AG10803 (cell line): ENCODE measurements at places on chromosomes 16 and 17.

DNA sequence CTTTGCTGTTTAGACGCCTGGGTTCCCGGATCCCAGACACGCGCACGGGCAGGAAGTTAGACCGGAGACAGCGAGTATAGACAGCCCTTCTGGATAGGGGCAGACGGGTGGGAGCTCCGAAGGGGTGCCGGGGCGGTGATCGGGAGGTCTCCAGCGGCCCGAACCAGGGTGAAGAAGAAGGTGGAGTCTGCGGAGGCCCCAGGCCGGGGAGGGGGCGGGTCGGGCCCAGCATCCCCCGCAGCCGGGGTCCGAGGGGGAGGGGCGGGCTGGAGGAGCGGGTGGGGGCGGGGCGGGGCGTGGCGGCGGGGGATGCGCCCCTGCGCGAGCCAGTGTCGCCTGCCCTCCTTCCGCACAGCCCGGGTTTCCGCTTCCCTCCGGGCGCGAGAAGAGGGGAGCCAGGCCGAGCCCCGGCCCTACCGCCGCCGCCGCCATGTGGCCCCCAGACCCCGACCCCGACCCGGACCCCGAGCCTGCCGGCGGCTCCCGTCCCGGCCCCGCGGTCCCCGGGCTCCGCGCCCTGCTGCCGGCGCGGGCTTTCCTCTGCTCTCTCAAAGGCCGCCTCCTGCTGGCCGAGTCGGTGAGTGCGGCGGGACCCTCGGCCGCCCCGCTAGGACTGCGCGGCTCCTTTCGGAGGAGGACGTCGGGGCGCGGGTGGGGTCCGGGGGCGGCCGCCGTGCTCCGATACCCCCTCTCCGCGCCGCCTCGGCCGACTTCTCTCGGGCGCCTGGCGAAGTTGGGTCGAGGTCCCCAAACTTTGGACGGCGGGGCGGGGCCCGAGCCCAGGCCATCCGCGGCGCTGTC, at the start of gene CMTM3:
TSS of gene CMTM3 (plus strand) at position 329 of the 801 bp plus-strand sequence. CDS start at position 431, 102 bp downstream.
- DNase-seq = peak; percentile 49

DNA sequence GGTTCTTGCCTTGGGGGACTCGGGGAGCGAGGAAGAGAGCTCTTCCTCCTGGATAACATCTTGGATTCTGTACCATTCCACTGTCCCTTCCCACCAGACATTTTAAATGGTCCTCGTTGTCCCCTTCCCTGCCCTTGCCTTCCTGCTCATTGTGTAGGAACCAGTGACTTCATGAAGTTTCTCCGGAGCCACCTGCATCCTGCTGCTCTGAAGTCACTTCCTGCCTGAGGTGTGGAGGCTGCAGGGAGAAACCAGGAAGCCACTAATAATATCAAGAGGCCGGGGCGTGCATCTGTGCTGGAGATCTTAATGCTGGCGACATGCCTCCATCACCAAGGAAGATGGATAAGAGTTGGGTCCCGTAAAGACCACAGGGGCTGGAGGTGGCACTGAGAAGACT, 6.2 kb upstream of the SLC16A13 start:
- no peak for DNase-seq

GRCh38 chr17:79749156-79749815, 18.5 kb downstream of the ENPP7 start:
- DNase-seq = peak; percentile 79

- no peak for DNase-seq
Observed at GRCh38 chr17:80758481-80759376, 214.1 kb downstream of the RPTOR start.

DNA sequence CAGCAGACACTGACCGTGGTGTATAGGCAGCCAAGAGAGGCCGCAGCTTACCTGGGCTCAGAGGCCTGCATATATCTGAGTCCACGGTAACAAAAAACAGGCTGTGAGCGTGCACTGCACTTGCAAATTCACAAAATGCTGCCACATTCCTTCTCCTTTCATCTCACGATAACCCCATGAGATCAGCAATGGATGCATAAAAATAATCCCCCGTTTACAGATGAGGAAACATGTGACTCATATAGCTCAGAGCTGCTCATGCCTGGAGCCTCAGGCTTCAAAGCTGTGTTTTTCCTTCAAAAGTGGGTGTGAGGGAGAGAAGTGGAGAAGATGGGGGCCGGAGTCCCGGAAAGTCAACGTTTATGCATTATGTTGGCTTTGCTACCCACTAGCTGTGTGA, 118.3 kb upstream of the FOXF1 start:
- DNase-seq = peak; percentile 61

- DNase-seq = peak; percentile 50
Observed at GRCh38 chr17:17682293-17682736, 1.1 kb downstream of the RAI1 start.

DNA sequence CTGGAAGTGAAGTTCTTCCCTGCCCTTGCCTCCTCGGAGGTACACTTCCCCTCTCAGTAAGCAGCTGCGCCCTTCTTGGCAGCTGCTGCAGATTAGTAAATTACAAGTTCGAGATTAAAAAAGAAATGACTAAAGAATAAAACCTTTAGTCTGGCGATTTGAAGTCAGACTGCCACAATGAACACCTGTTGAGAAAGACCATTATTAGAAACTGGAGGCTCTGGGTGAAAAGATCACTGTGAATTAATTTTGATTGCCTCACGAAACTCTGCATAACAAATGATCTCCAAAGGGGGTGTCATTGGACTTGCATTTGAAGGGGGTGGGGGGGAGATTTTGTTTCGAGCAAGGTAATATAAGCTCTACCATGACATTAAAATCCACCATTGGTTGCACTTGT, 39.3 kb downstream of the SALL1 start:
- no peak for DNase-seq

- DNase-seq = no peak
Observed at GRCh38 chr16:4699046-4699556, 5.7 kb downstream of the NUDT16L1 start.

DNA sequence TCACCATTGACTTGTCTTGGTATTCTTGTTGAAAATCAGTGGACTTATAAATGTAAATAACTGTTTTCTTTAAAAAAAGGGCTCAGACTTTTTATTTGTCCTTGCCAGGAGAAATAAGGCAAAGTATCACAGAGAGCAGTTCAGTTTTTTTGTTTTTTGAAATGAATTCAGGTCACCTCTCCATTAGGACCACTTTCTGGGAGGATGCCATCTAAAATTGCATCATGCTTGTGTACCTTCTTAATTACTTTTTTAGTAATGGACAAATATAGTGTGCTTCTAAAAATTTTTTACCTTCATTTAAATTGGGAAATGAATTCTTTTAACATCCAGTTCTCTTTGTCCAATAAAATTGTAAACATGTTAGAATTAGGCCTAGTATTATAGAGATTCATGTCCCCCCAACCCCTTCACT, 210.0 kb downstream of the BCAS3 start:
- DNase-seq = no peak

- DNase-seq = peak; percentile 31
Observed at GRCh38 chr16:57624806-57625500, 3.5 kb upstream of the ADGRG1 start.

GRCh38 chr17:50165867-50166517, at the start of gene SGCA:
Gene SGCA (plus strand): TSS chr17:50166005. CDS start chr17:50166041, 36 bp downstream.
- DNase-seq = no peak

DNA sequence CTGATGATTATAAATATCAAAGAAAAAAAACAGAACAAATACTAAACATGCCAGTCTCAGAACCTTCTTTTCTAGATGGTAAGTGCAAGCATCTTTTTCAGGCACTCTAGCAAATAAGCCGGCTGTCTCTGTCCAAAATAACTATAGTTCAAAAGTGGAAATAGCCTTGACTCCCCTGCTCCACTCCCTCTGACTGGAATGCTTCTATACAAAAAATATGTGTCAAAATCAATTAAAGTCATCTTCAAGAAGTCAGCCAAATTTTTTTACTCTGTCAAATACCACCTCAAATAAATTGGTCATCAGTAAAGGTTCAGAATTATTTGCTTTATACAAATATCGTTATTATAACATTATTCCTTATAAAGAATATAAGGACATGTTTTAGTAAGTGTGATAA, 83.6 kb downstream of the CACNG1 start:
- no peak for DNase-seq

DNA sequence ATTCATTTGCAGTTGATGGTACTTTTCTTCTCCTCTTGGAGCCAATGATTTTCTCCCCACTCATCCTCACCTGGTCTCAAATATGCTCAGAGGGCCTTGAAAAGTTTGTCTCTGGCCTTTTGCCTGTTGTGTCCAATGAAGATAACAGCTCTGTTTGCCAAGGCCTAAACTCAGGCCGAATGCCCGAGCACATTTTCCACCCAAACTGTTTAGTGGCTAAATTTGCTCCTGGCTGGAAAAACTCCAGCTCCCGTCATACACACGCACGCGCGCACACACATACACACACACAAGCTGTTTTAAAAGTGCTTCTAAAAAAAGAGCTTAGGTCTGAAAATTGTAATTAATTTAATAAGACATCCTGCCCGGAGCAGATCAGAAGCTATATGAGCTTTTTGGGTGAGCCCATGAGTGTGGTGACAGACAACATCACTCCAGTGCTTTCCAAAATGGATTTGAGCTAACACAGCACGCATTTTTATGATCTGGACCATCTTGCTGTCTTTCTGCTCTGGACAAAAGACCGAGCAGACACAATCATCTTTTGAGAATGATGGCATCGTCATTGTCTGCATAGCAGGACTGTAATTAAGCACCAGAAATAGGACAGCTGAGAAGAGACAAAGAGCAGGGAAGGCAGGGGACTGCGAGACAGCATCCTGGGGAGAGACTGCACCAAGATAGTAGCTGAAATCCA, 48.9 kb downstream of the IRX6 start:
- peak; percentile 21 for DNase-seq

GRCh38 chr17:28549236-28550132, 2.9 kb downstream of the UNC119 start:
- no peak for DNase-seq

- DNase-seq = no peak
Observed at GRCh38 chr16:47134550-47134949, 9.2 kb downstream of the NETO2 start.

- no peak for DNase-seq
Observed at GRCh38 chr16:8739989-8740704, 57.3 kb downstream of the TMEM186 start.

- no peak for DNase-seq
Observed at GRCh38 chr16:30187971-30188561, 4.7 kb downstream of the CORO1A start.

DNA sequence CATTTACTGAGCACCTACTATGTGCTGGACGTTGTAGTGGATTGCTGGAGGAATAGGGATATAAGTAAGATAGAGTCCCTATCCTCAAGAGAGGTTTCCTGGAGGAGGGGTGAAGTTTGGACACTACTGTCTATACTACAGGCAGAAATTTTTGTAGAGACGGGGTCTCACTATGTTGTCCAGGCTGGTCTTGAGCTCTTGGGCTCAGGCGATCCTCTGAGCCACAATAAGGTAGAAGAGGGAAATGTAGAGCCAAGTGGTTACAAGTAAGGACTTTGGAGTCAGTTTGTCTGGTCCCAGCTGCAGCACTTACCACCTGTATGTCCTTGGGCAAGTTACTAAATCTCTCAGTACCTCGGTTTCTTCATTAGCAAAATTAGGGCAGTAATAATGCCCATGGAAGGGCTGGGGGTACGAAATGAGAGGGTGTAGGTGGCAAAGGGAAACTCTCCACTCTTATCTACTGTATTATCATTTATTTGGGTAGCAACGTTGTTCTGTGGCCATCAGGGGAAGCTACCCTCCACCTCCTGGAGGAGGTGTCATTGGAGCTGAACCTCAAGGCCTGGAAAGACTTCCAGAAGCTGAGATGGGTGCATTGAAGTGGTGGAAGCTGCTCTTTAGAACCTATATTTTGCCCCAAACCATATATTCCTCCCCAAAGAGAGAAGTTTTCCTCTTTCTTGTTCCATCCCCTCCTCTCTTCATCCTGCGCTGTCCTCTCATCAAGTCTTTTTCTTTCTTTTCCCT, 34.9 kb upstream of the DHX8 start:
- no peak for DNase-seq
